NCI-H226 (cell line): ENCODE measurements at places on chromosomes 2 and 18.

DNA sequence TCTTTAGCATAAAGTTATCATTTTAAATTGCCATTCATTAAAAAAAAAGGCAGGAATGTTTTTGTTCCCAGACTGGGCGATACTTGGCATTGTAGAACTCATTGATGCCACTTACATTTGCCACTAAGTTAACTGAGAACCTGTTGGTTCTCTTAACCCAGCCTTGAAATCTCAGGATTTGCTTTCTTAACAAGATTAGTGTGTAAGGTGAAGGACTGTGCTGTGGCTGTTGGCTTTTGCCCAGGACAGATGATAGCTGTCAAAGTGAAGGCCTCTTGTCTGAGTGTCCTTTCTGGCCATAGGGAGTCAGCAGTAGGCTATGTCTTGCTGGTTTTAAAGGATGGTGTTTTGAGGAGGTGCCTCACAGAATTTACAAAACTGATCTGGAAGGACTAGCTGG, 2.6 kb downstream of the DPYSL5 start:
- DNase-seq, result no peak

DNA sequence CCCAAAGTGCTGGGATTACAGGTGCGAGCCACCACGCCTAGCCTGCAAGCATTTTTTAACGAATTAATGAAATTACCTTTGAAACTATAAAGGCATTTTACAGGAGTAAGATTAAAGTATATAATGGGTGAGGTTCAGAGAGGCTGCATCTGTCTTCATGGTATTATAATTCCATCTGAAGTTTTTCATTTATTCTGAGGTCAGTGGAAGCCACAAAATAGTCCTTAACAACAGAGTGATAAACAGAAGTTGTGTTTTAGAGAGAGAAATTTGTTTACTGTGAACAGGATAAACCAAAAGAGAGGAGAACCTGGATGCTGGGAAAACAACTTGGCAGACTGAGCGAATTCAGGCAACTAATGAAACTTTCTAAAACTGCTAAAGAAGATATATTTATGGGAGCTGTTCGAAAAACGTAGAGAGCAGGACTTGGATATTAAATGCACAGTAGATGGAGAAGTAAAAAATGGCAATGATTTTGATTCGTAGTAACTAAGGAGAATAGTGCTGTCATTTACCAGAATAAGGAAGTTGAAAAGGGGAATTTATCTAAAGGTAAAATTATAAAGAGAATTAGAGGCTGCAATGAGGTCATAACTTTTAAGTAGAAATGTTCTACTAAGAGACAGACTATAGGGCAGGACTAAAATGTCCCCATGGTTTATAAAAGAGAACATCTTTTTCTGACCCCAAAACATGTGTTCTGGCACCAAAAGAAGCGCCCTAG, 37.9 kb upstream of the ITGA4 start:
- DNase-seq, result no peak

- DNase-seq, result no peak
Observed at GRCh38 chr18:75277610-75277928, 67.0 kb downstream of the TSHZ1 start.

GRCh38 chr2:3731829-3732228, 28.5 kb downstream of the DCDC2C start:
- DNase-seq, result no peak

DNA sequence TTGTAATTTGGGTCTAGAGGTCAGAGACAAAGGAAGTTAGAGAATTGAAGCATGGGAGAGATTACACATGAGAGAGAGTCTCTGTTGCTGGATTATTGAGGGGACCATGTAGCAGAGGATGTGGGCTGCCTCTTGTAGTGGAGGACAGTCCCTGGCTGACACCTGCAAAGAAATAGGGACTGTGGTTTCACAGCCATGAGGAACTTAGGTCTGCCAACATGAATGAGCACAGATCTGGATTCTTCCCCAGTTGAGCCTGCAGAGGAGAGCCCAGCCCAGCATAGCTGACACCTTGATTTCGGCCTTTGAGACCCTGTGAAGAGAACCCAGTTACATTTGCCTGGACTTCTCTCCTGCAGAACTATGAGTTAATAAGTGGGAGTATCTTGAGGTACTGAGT, 179.5 kb upstream of the TWIST2 start:
- DNase-seq, result no peak

DNA sequence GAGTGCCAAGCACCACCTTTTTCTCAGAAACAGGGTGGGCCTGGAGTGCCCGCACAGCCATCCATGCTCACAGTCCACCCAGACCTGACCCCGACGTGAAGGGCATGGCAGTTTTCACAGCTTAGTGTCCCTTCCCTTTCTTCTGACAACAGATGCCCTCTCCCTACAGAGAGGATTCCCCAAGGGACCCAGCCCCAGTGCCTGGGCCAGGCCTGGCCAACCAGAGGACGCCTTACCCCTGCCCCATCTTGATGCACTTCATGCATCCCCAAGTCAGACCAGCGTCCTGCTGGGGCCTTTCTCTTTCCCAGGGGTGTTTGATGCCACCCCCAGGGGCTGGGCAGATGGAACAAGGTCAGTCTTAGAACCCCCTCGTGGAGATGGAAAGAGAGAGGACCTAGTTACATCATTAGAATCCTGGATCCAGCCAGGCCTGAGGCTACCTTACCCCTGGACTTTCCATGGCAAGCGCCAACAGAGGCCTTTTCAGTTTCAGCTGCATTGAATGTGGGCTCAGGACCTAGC, 3.8 kb downstream of the ANKMY1 start:
- no peak for DNase-seq

GRCh38 chr2:171004363-171004762, 75.3 kb downstream of the GORASP2 start:
- no peak for DNase-seq

- no peak for DNase-seq
Observed at GRCh38 chr2:171747371-171747770, 60.1 kb downstream of the DYNC1I2 start.

DNA sequence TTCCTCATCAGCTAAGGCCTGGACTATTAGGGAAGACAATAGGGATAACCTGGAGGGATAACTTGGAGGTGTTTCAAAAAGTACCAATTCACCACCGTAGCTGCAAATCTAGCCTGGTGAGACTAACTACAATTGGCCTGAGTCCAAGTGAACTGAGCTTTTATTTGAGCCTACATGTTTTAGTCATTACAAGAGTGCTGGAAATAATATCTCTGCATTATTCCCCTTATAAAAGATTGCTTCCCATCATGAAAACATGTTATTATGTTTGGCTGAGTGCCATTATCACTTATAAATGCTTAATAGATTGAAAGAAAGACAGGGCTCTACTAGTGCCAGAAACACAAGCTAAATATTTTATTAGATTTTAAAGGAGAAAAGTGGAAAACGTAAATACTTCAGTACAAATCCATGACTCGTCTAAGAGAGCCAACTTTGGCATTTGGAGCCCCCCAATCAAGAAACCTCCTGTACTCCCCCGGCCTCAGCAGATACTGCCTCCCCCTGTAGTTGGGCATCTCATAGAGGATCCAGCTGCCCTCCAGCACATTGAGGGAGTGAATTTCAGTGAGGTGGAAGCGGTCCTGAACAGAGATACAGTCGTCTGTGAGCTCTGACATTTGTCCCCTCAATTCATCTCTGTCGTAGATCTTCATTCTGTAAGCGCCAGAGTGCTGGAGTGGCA, 3.6 kb downstream of the CRYGB start:
- no peak for DNase-seq

DNA sequence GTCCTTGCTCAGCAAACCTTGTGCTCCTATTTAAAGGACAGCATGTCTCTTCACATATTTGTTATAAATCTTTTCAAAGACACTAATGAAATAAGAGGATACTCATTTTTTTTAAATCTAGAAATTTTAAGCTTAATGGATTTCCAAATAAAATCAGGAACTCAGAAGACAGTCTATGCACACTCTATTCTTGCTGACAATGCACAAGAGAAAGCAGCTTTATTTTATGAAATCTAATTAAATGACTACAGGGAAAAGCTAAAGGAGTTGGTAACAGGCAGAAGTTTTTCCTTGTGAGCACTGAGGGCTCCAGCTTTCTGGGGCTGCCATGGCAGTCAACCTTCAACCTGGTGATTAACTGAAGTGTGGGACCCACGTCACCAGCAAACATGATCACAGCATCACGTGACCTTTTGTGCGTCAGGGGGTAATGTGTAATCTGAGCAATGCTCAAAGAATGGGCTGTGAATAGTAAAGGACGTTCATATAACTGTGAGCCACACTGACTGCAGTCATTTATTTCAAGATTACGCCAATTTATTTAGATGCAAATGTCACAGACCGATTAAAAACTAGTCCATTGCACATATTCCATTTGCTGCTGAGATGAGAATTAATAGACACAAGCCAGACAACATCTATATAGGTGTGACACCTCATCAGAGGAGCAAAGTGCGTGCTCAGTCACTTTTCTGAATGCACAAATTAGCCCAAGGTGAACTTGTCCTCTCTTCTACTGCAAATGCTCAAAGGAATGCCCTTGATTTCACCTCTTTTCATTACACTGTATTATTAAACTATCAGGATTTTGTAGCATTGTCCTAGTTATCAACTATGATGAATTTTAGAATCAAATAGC, 11.6 kb upstream of the DNER start:
- no peak for DNase-seq

DNA sequence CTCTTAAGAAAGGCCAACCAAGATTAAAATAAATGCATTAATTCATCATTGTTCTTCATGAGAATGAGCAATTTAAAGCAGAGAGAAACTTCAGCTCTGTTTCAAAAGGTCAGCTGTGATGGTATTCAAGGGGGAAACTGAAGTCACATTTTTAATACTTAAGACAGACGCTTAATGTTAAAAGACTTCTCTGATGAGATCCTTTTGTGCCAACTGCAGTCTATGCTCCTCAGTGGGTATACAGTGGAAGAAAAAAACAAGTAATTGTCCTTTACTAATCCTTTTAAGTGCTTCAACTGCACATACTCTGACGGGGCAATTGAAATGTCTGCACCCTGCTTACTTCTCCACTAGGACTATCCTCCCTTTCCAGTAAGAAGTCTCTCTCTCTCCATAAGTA, 309.7 kb downstream of the GULP1 start:
- no peak for DNase-seq

DNA sequence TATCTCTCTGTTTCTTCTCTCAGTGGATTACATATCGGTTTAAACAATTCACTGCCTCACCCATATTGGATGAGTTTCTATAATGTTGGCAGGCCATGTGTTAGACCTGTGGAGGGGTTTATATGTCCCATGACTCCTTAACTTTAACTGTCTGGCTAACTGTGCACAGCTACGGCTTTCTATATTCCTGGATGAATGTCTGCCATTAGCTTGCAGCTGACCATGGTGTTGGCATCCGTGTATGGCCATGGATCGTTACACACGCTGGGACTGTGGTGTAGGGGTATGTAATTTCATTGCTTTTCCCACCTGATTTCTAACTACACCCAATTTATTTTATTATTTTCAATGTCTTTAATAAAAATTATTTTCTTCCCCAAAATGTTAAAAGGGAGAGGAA, 3.3 kb upstream of the TANC1 start:
- no peak for DNase-seq

DNA sequence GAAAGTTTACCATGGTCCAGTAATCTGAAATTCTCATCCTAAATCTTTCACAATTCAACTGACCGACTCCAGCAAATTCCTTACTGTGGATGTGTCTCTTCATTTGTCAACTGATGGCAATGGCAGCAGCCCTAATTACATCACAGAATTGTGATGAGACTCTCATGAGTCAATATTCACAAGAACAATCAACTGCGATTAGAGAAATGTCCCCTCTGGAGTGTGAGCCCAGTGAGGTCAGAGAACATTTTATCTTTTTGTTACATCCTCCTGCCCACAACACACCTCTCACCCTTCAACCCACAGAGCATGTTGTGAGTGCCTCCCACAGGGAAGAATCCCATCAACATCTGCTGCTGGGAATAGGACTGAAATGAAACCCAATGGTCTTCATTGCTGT, 73.6 kb downstream of the CD226 start:
- DNase-seq, result peak; percentile 8

DNA sequence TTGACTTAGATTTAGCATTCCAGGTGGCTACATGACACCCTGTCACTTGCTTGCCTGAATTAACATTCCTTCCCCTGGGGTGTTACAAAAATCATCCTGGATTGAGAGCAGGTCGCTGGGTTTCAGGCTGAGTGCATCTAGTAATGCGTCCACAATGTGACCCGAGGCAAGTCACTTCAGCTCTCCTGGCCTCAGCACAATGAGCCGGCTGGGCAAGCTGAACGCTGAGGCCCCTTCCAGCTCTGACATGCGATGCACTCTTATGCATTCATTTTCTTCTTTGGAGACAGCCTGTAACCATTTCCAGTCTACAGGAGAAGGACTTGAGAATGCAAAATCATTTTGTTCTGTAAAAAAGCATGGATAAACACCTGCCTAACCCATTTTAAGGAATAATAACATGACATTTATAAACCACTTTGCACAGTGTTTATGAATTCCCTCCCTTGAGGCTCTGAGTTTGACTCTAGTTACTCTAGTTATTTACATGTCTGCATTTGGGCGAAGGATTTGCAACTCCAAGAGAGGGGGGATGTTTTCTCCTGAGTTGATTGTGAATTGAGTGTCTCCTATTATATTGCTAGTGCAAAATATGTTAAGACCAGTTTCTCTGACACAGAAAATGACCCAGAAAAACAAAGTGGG, 63.0 kb upstream of the CPO start:
- no peak for DNase-seq

- DNase-seq, result no peak
Observed at GRCh38 chr2:85355521-85355920, 952 bp downstream of the ELMOD3 start.

DNA sequence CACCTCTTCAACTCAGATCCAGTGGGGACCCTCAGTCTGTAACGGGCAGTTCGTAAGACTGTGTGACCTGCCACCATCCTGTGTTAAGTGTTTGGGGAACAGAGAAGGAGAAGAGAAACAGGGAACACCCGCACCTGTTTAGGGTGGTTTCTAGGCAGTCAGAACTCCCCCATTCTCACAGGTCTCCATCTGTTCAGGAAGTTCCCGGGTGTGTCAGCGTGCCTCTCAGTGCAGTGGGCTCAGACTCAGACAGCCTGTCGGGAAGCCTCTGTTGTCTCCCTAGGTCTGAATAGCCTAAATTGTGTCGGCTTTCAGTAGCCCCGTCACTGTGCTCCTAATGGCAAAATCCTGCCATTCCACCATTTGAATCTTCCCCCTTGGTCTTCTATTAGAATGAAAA, 256.6 kb downstream of the LOXHD1 start:
- no peak for DNase-seq

GRCh38 chr2:45285311-45285710, 276.1 kb upstream of the SIX2 start:
- no peak for DNase-seq
